ENCODE measurements at places on chromosomes 16 and 17.

GRCh38 chr17:64384253-64385186, 6.1 kb downstream of the PECAM1 start:
- no peak for DNase-seq

DNA sequence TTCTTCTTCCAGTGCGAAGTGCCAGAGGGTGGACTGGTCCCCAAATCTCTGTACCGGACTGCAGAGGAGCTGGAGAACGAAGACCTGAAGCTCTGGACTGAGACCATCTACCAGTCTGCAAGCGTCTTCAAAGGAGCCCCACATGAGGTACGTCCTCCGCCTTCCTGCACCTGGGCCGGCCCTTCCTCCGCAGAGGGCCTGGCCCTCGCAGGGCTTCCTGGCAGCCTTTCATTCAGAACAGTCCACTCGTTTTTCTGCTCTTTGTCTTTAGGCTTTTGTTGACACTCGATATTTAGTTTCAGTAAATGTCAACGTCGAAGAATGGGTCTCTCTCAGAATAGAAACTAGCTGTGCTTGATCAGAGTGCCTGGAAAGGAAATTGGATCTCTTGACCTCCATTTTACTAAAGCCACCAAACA, 68.6 kb downstream of the SEC14L1 start:
- no peak for DNase-seq

GRCh38 chr16:55225972-55226542, 97.9 kb upstream of the IRX6 start:
- DNase-seq, result no peak

DNA sequence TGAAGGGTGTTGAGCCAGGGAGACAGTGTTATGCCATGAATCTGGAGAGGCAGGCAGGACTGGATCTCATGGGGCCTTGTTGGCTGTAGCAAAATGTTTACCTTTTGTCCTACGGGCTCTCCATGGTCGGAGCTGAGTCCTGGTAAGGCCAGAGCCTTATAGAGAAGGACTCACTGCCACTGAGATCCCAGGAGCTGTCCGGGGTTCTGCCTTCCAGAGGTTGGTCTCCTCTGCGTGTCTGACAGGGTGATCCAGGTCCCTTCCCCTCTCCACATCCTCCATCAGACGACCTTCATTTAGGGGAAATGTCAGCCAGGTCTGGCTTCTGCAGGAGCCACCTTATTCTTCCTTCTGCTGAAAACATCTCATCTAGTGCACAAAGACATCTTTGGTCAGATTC, 285.2 kb upstream of the N4BP1 start:
- DNase-seq, result no peak

DNA sequence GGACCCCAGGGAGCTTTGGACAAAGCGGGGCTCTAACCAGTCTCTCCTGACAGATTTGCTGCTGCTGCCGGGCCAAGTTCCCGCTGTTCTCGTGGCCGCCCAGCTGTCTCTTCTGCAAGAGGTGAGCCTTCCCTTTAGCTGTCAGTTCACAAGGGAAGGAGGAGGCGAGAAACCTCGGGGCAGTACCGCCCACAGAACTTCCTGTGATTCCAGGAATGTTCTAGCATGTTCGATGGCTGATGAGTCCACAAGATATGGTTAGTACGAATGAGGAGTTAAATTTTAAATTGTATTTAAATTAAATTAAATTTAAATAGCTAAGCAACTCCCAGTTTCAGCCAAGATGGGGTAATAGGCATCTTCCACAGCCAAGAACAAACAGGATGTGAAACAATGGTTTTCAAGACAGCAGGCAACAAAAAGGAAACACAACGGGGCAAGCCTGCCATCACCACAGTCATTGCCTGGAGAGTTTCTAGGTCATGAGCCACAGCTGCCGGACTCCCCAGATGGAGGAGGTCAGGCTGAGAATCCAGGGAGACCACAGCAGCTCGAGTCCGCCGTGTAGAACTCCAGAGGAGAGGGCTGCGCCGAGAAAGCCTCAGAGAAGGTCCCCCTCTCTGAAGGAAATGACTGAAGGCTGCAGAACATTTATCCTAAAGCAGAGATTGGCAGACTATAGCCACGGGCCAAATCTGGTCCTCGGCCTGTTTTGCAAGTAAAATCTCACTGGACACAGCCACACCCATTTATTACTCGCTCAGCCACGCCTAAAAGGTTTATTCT, 9.5 kb upstream of the TCF25 start:
- DNase-seq, result peak; percentile 50

- no peak for DNase-seq
Measured at GRCh38 chr16:86956437-86956836, 360.8 kb downstream of the C16orf95 start.

DNA sequence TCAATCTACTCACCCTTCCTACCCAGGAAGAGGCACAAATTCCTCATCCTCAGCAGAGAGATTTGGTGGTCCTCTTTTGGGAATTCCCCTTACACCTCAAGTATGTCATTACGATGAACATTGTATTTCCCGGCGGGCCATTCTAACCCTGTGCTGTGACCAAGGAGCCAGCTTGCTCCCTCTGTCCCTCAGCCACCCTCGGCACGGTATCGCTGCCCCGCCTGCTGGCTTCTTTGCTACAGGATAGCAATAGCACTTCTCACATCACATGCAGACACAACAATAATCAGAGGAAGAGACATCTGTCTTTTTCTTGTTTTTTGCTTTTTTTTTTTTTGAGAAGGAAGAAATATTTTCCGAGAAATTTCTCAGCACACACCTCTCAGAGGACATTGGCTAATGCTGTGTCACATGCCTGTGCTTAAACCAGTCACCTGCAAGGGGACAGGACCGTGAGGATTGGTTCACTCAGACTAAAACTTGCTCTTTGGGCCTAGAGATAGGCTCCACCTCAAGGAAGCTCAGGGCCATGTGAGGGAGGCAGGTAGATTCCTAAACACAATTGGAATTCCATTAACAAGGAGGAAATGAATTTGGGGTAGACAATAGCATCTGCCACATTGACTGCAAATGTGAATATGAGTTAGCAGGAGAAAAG, 41.2 kb downstream of the TMC5 start:
- DNase-seq, result no peak

GRCh38 chr16:59878999-59879398, 1144.9 kb upstream of the GOT2 start:
- DNase-seq, result no peak

- DNase-seq, result no peak
Measured at GRCh38 chr17:82343560-82343959, 10.0 kb upstream of the SECTM1 start.

DNA sequence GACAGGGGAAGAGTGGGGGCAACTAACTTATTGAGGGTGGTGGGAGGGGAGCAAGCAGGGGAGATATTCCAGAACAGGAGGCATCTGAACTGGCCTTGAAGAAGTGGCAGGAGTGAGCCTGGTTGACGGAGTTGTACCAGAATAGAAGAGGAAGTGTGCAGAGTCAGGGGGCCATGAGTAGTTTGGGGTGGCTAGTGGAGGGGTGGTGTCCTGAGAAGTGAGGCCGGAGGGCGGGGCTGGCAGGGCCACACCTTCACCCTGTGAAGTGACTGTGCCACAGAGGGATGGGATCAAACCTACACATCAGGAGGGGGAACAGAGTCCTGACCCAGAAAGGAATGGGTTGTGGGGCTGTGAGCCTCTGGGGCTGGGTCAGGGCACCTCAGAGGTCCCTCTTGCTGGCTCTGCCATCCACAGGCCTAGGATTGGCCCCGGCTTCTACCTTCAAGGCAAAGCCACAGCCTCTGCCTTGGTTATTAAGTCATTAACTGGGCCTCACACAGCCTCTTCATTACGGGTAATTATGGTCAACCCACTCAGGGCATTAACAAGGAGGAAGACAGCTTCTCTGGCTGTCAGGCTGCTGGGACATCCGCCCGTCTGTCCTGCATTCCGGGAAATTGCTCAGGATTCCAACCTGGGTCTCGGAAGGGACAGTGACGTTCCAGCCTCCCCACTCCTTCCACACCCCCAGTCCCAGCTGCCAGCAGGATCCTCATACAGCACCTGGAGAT, 12.7 kb downstream of the SPNS2 start:
- DNase-seq, result no peak

GRCh38 chr17:16942141-16943031, 29.5 kb downstream of the TNFRSF13B start:
- no peak for DNase-seq

- peak; percentile 95 for DNase-seq
Measured at GRCh38 chr17:1648963-1649843, 463 bp downstream of the RILP start.

GRCh38 chr16:17362183-17362582, 108.6 kb downstream of the XYLT1 start:
- DNase-seq, result no peak

GRCh38 chr16:89620406-89620841, 7.0 kb downstream of the DPEP1 start:
- no peak for DNase-seq

DNA sequence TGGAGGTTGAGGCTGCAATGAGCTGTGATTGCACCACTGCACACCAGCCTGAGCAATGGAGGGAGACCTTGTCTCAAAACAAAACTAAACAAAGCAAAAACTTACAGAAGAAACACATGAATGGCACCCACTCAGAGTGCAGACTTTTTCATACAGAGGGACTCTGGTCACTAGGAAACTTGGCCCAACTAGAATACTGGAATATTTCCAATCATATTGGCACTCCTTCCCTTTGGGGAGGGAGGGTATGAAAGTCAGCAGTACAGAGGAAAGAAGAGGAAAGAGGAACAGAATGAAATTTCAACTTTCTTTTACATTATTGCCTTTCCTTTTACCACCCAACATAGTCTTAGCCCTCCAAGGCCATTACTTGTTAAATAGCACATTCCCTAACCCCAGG, 28.2 kb downstream of the CMTR2 start:
- DNase-seq, result no peak

DNA sequence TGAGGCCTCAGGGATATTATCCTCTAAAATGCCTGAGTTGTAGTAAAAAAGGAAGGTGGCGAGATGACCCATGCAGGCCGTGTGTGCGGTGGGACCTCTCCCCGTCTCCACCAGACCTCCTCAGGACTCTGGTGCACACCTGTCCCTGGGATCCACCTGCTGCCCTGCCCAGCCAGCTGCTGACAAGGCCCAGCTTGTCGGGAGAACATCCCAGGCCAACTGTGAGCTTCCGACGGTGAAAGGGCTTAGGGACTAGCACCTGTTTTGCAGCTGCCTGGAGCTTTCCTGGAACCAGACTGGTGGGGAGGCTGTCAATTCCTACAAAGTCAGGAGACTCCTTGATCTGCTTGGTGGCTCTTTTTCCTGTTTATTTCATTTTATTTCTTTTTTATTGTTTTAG, 11.6 kb downstream of the IL34 start:
- no peak for DNase-seq

GRCh38 chr16:83392743-83393142, 415.0 kb upstream of the HSBP1 start:
- DNase-seq, result no peak

Data from CD4-positive, alpha-beta T cell treated with Interferon gamma for 1 hour (primary cell).